ENCODE measurements at places on chromosomes 7 and 10.

- DNase-seq = no peak
Observed at GRCh38 chr7:90835861-90836260, 239.7 kb downstream of the CDK14 start.

- no peak for DNase-seq
Observed at GRCh38 chr10:15871823-15872222, 11.5 kb upstream of the MINDY3 start.

DNA sequence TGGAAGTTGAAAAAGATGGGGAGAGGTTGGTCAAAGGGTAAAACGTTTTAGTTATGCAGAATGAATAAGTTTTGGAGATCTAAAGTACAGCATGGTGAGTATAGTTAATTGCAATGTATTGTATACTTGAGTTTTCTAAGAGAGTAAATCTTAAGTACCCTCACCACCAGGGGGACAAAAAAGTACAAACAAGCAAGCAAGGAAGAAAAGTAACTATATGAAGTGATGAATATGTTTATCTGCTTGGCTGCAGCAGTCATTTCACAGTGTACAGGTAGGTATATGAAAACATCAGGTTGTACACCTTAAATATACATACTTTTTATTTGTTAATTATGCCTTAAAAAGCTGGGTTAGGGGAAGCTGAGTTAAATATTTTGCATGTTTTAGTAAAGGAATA lies 157.3 kb downstream of the PCLO start:
- DNase-seq = no peak

- DNase-seq = no peak
Observed at GRCh38 chr7:87151729-87152111, 533 bp upstream of the DMTF1 start.

- no peak for DNase-seq
Observed at GRCh38 chr7:124996778-124997177, 67.2 kb upstream of the POT1 start.

GRCh38 chr7:21108182-21108581 lies 319.7 kb upstream of the SP4 start:
- no peak for DNase-seq

- no peak for DNase-seq
Observed at GRCh38 chr10:102951316-102951715, 33.2 kb downstream of the CNNM2 start.

DNA sequence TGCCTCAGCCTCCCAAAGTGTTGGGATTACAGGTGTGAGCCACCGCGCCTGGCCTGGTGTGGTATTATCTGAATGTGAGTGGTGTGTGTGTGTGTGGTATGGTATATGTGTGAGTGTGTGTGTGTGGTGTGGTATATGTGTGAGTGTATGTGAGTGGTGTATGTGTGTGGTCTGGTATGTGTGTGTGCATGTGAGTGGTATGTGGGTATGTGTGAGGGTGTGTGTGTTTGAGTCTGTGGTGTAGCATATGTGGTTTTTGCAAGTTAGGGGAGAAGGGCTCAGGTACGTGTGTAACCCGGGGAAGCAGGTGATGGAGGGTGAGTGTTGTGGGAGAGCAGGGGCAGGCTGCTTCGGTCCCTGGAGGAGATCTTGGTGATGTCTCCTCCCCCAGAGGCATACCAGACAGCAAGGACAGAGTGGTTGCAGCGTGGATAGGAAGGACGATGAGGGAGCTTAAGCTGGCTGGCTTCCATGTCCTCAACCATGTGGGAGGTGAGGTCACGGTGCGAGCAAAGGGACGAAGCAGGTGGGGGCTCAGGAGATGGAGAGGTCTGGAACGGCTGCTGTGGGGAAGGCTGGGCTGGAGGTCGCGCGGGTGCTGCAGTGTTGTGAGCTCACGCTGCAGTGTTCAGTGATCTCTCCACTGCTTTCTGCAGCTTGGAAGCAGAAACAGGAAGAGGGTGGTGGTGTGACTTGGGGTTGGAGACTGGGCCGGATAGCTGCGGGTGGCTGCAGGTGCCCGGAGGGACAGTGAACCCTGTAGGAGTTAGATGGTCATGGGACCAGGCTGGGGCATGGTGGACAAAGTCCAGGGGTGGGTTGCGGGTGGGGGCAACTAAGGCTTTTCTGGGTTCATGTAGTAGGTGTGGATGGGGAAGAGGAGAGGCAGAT lies 5.0 kb downstream of the ZYX start:
- DNase-seq = no peak

DNA sequence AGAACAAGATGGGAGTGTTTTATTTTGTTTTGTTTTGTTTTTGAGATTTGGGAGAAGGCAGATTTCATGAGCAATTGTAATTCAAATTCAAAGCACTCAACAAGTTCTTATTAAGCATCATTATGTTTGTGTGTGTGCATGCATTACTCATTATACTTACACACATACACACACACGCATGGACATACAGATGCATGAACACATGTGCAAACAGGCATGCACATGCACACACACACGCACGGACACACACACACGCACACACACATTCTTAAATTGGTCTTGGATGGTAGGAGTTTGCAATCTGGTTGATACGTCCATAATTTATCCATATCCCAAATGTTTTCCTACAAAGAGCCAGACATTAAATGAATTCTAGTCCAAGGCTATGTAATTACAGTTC lies 702.8 kb downstream of the INHBA start:
- no peak for DNase-seq

GRCh38 chr7:12694817-12695216 lies 7.4 kb downstream of the ARL4A start:
- no peak for DNase-seq

DNA sequence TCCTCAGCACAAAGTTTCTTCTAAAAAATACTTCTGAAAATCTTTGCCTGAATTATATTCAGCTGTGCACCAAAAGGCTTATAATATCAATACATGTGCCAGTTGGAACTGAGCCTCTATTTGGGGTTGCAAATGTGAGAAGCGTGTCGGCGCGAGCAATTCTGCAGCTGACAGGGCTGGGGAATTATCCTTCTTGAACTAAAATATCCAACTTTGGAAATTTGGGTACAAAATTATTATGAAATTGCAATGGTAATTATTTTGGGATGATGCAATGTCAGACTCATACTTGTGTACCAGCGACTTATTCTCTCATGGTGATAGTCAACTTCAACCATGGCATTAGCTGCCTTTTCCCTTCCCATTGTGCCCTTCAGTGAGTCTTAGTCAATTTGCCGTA lies 507.0 kb upstream of the KLF6 start:
- no peak for DNase-seq

DNA sequence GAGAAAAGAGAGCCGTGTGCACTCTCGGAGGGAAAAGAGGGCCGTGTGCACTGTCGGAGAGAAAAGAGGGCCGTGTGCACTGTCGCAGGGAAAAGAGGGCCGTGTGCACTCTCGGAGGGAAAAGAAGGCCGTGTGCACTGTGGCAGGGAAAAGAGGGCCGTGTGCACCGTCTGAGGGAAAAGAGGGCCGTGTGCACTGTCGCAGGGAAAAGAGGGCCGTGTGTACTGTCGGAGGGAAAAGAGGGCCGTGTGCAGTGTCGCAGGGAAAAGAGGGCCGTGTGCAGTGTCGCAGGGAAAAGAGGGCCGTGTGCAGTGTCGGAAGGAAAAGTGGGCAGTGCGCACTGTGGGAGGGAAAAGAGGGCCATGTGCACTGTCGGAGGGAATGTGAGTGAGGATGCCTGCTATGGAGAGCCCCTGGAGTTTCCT lies 188.7 kb downstream of the DNAJB6 start:
- no peak for DNase-seq

- no peak for DNase-seq
Observed at GRCh38 chr10:126893206-126893605, 12.0 kb upstream of the DOCK1 start.

DNA sequence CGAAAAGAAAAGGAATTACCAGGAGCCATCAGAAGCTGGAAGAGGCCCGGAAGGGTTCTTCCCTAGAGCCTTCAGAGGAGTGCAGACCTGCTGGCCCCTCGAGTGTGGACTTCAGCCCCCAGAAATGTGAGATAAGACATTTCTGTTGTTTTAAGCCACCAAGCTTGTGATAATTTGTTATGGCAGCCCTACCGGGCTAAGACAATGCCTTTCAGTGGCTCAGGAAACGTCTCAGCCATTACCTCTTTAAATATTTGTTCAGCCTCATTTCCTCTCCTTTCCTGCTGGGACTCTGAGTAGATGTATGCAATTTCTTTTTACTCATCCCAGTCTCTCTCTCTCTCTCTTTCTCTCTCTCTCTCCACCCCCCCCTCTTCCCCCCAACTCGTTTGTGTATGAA lies 174.7 kb upstream of the GRB10 start:
- no peak for DNase-seq

GRCh38 chr10:62690703-62691102 lies 113.8 kb upstream of the ADO start:
- DNase-seq = no peak

GRCh38 chr7:27921081-27921836 lies 181.3 kb downstream of the TAX1BP1 start:
- DNase-seq = no peak

GRCh38 chr7:72445075-72445474 lies 32.9 kb upstream of the CALN1 start:
- no peak for DNase-seq

- DNase-seq = no peak
Observed at GRCh38 chr7:150953061-150953997, 24.8 kb downstream of the KCNH2 start.

GRCh38 chr10:87603769-87604168 lies 55.9 kb upstream of the PAPSS2 start:
- no peak for DNase-seq

- no peak for DNase-seq
Observed at GRCh38 chr7:139585042-139585441, 61.6 kb downstream of the CLEC2L start.

DNA sequence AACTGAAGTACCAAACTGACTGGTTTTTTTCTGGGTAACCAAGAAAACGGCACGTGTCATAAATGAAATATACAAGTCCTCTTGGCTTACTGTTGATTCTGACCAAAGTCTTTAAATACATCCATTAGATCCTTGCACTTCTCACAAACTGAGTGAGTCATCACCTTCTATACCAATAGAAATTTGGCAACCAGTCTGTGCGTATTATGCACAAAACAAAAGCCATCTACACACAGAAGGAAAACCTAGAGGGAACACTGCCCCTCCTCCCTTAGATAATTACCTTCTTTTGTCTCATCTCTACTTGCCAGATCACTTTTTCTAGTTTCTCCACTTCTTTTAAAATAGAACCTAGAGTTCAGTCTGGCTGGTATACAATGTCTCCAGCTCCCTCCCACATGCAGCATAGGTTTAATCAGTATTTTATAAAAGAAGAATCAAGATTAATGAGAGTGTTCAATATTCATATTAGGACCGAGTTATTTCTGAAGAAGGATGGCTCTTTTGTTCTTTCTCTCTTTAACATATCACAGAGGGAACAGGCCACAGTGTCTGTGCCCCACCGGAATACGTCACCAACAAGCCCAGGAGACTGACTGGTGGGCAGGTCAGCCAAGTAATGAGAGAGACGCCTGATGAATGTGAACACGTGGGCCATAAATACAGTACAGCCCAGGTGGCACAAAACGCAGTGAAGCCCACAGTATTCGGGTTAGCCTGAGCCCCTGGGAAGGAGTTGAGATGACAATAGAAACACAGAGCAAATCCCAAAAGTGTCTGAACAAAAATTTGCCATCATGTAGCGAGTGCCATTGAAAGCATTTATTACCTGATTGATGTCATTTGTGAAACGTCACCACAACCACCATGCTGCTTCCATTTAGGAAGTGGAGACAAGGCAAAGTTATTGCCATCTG lies 91.3 kb downstream of the KIAA1549 start:
- DNase-seq = no peak

GRCh38 chr7:874031-874749 lies 2.2 kb upstream of the GET4 start:
- no peak for DNase-seq

GRCh38 chr10:16848562-16849154 lies 31.4 kb upstream of the RSU1 start:
- DNase-seq = no peak

DNA sequence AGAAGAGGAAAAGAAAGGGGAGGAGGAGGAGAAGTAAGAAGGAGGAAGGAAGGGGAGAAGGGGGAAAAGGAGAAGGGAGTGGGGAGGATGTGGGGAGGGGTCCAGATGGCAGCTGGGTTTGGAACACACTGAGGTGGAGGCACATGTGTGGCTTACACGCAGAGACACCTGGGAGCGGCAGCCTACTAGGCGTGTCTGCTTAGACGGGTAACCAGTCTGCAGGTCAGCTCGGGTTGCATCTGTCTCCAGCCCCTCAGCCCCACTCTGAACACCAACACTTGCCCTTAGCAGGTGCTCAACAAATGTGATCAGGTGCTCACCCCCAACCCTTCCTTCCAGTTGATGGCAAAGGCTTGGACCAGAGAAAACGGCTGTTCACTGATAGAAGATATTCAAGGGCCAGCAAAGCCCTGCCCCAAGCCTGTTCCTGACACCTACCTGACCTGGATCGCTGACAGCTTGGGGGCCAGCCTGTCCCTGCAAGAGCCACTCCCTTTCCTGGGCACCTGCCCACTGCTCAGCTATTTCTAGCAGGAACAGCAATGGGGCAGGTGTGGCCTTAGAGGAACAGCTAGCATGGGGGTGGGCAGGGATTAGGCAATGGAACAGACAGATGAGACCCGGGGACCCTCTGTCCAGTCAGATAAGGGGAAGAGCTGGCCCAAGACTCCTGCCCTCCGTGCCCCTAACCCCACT lies 70.5 kb downstream of the SH3PXD2A start:
- no peak for DNase-seq

DNA sequence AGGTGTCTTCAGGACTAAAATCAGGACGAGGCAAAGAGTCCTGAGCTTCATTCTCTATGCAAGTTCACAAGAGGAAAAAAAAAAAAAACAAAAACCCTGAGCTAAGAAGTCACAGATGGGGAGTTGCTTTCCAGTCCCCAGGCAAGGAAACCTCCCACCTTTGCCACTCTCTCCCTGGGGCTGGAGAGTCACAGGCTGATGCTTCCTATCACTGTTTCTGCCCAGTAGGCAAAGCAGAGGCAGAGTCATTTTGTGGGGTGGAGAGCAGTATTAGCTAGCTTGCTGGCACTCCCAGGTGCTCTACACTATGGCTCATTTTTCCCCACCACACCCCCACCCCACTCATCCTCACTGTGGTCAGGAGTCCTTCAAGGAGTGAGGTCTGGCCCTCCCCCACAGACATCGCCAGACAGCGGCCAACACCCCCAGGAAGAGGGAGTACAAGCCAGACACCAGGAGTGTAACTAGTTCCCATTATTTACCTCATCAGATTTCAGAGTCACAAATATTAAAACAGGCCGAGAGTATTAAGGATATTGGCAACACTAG lies 34.6 kb upstream of the UNC5B start:
- DNase-seq = no peak

- DNase-seq = no peak
Observed at GRCh38 chr10:9508606-9509005, 1454.1 kb downstream of the GATA3 start.

DNA sequence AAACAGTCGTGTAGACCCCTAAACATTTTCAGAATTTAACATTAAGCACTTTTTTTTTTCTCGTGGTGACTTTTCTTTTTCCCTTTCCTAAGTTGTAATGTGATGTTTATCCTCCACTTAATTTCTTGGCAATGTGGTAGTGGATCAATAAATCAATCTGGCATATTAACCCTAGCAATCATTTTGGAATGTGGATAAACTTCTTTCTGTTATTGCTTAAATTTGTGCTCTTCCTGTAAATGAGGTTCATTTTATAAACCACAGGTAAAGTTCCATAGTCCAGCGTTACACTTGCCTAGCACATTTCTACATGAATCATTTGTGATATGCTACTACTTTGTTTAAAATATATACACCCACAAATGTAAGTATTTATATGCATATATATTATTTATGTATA lies 247.4 kb upstream of the ETV1 start:
- no peak for DNase-seq

Data from activated T-helper 1 cell treated with anti-CD3 and anti-CD28 coated beads, Interleukin-2, amount 50 U/mL, for 16 hours (primary cell).